ENCODE measurements at places on chromosomes 2 and 18.

GRCh38 chr18:32893915-32894314, 121.1 kb upstream of the KLHL14 start:
- DNase-seq, result no peak

- DNase-seq, result no peak
These were observed 111.9 kb downstream of the AP1S3 start for GRCh38 chr2:223725494-223725893.

GRCh38 chr18:39666541-39666940, 2100.9 kb upstream of the CELF4 start:
- DNase-seq, result no peak

DNA sequence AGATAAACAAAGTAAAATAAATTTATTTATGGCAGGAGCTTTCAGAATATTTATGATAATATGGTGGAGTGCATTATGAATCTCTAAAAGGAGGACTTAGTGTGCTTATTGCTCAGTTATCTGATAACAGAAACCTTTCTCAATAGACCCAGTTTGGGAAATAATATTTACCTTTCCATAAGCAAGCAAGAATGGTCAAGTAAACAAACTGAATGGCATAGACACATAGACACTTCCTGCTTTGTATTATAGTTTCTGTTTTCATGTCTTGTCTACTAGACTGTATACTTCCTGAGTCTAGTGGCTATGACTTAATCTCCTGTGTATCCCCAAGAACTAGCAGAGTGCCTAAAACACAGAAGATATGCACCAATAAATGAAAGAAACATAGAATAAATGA, 87.8 kb downstream of the UPP2 start:
- no peak for DNase-seq

- no peak for DNase-seq
These were observed 146.5 kb downstream of the NCKAP5 start for GRCh38 chr2:133421516-133422324.

DNA sequence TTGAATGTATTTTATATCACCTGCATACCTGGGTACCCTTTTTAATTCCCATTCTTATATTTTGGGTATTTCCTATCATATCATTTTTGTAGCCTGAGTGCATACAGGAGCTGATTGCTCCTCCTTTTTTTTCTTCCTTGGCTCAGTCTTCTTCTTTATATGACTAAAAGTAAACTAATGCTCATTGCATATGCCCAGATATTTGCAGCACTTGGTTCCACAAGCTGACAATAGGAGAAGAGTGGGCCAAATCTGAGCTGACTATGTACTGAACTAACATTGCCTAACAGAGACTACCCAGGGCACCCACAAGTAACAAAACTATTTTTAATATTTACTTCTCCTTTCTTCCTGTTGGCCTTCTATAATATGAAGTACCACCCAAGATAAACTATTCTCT, 131.7 kb upstream of the SPOPL start:
- no peak for DNase-seq

GRCh38 chr2:151795646-151796240, 32.5 kb downstream of the ARL5A start:
- no peak for DNase-seq

DNA sequence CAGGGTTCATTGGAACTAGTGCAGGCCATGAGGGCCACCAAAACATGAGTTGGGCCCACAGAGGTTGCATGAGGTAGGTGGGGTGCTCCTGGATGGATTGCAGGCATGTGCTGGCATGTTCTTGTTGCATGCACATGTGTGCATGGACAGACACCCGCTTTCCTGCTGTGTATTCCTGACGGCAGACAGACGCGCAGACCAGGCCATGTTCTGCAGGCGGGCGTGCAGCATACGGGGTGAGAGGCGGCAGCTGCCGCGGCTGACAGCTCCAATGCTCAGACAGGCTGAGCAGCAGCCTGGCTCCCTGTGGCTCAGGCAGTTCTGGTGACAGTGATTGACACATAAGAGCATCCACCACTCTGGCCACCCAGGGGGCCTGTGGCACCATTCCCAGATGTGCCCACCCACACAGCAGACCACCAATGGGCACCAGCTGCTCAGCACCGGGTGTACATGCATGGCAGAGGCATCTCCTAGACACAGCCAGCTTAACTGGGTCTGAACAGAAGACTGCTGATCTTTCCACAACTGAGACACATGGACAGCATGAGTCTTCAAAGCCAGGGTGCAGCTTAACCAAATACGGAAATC, 21.2 kb downstream of the HS1BP3 start:
- no peak for DNase-seq

DNA sequence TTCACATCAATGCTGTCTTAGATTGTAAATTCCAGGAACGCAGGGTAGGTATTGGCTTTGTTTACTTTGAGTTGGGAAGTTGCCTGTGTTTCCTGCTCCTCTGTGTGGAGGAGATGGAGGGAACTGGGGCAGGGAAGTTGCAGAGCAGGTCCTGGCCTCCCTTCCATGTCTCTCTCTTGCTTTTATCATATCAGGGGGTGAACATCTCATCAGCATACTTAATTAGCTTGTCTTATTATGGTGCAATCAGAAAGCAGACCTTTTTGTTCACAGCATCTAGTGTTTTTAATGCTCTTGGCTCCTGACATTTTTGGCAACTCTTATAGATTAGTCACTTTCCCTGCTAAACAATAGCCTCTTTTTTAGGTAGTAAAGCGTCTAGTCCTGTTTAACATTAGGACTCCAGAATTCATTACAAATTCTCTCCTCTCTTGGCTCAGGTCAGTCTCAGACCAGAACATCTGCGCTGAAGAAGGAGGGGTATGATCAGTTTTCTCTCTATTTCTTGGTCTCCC, 11.5 kb upstream of the DIPK1C start:
- DNase-seq, result no peak

DNA sequence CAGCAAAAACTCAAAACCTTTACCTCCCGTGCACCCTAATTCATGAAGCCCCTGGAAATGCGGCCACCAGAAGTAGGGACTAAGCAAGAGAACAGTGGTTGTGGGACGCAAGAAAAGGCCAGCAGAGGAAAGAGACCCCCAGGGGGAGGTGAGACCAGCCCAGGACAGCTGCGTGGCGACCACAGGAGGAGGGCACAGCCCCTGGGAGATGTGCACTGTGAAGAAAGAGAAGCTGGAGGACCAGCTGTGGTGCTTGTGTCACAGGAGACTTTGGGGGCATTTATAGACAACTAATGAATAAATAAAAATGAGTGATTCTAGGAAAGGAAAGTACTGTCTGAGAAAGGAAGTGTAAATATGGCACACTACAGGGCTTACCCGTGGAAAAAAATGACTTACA, 263.8 kb downstream of the EIPR1 start:
- no peak for DNase-seq

DNA sequence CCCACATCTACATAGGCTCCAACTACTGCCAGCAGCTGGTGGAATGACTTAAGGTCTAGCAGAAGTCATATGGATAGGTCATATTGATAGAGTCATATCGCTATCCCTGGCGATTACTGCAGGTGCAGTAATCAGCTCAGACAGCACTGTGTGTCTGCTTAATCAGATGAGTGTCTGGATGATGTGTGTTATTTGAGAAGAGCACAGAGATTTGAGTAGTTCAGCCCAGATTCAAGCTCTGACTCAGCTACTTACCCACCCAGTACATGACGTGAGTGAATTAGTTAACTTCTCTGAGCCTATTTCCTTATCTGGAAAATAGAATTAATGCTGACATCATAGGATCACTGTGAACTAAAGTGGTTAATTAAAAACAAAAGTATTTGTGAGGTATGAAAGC, 78.9 kb downstream of the EHD3 start:
- DNase-seq, result no peak

DNA sequence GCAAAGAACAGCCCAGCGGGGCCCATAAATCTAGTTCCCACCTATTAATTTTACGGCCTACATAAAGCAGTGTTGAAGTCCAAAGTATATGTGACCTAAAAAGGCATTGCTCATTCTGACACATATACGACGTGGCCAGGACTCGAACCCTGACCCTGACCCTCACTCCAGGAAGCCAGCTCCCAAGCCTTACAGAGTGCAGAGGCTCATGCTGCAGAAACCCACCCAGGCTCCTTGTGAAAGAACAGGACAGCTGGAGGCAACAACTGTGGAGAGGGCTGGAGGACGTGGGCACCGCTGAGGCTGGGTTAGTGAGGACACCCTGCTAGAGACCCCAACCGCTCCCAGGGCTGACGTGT, 221.6 kb downstream of the CYP26B1 start:
- no peak for DNase-seq

GRCh38 chr2:45652090-45653031, 886 bp downstream of the PRKCE start:
- no peak for DNase-seq

DNA sequence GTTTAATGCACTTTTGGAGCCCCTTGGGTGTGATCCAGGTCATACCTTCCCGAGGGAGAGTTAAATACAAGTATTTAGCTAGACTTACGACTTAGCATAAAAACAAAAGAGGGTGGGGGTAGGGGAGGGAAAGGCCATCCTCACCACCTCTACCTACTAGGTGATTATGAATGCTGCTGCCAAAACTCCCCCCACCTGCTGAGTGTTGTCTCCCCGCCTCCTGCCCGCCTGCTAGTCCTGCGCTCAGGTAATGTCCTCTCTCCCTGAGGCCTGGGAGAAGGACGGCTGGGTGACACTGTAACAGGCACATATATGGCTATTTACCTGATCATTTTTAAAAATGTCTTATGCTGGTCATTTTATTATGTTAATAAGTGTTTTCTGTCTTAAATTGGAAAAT, 3.0 kb upstream of the NCKAP5 start:
- DNase-seq, result no peak

DNA sequence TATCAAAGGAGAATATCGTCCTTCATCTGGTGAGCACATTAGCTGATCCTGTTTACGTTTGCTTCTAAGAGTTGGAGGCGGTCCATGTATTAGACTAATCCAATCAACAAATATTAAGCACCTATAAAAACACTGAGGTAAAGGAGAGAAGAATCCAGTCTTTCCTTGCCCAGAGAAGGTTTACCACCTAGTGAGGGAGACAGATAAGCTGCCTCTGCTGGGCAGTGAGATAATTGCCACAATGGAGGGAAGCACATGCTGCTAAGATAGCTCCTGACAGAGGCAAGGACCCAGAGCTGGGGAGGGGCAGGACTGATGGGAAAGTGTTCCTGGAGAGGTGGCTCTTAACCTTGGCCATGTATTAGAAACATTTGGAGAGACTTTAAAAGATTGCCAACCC, 36.7 kb upstream of the ST8SIA5 start:
- no peak for DNase-seq

GRCh38 chr18:58391932-58392323, 237.0 kb downstream of the ALPK2 start:
- DNase-seq, result no peak

GRCh38 chr2:120904830-120905234, 169.2 kb downstream of the GLI2 start:
- DNase-seq, result no peak

GRCh38 chr18:25075783-25076182, 276.2 kb downstream of the ZNF521 start:
- DNase-seq, result no peak

DNA sequence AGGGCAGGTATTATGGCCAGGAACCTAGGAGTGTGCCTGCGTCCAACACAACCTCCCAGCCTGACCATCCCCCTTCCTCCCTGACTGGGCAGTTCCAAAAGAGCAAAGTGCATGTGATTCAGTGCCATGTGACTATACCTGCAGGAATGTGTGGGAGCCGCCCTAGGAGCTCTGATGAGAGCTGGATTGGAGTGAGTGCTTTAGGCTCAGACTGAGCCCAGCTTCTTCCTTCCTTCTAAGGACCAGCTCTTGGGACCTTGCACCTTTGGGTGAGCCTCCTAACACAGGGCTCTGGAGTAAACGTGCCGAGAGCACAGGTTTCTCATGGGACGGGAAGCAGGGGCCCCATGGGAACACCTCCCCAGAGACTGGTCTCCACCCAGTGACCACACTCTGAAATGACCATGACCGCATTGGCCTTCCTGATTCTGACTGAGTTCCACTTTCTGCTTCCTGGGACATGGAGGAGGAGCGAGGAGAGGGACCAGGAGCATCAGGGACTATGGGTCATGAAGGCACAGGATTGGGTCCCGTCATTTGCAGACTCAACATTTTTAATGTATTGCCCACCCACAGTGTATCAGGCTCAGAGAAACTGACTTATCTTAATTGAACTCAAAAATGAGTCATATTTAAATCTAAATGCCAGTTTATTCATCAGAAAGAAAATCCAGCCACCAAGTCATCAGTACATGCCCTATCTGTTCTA, 87.8 kb upstream of the BCL2L11 start:
- no peak for DNase-seq

GRCh38 chr2:189466656-189467055, 25.4 kb downstream of the WDR75 start:
- no peak for DNase-seq

- DNase-seq, result no peak
These were observed 292.3 kb upstream of the ID2 start for GRCh38 chr2:8389431-8390108.

All from activated CD4-positive, alpha-beta T cell treated with anti-CD3 and anti-CD28 coated beads for 24 hours (primary cell).